Type B pancreatic cell (in vitro differentiated cells): ENCODE measurements at places on chromosomes 4 and X. TPM values are rescaled to one million over a fixed set of nuclear protein-coding genes. Genes with fewer than 3 reads are reported as not detected.

NAAA gene
- 10.7 and 20.2 TPM in 2 replicates for total RNA-seq

CSAG2 gene
- 0.40 TPM in 1 of 2 replicates, not detected in the other for total RNA-seq

ADH1B gene
- 2.2 and 6.1 TPM in 2 replicates for total RNA-seq

GRCh38 chr4:187215438-187215837 lies 491.8 kb upstream of the FAT1 start:
- no peaks in the 10 kb centered on the region for H3K4me1 ChIP-seq
- H3K27ac ChIP-seq: no peak overlapping the region
- H3K4me3 ChIP-seq: no peak overlapping the region

GRCh38 chrX:72245461-72246089 lies 6.7 kb upstream of the ERCC6L start:
- H3K4me3 ChIP-seq: no peak overlapping the region
- no peak for DNase-seq
- H3K36me3 ChIP-seq: no peaks in the 10 kb centered on the region
- no peak overlapping the region for H3K27ac ChIP-seq
- H3K27me3 ChIP-seq: no peaks in the 10 kb centered on the region

DNA sequence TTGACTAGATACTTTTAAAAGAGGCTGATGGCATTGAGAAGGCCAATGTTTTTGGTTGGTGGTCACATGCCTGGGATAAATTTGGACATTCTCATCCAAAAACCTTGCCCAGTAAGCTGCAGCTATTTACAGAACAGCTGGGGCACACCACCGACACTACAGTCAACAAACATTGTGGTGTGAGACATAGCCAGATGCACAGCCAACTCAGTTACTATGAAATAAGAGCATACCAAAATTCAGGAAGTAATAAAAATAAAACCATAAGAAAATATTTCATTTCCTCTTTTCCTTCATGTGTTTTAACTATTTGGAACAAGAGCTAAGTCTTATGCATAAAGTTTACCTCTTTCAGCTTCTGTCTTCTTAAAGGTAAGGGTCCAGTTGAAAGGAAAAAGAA lies 8.8 kb downstream of the PPM1K start:
- H3K27me3 ChIP-seq: no peaks in the 10 kb centered on the region
- H3K4me3 ChIP-seq: no peak overlapping the region
- H3K27ac ChIP-seq: no peak overlapping the region
- H3K4me1 ChIP-seq: peaks cover 11% of the 10 kb centered on the region
- no peak for DNase-seq
- H3K36me3 ChIP-seq: peaks cover 20% of the 10 kb centered on the region

GRCh38 chrX:31058284-31058683 lies 13.6 kb downstream of the FTHL17 start:
- no peak overlapping the region for H3K27ac ChIP-seq
- H3K27me3 ChIP-seq: no peaks in the 10 kb centered on the region
- no peak for DNase-seq
- no peak overlapping the region for H3K4me3 ChIP-seq
